ENCODE measurements at places on chromosomes 16 and 17.
A peak's percentile ranks its signal among the peaks of the same experiment; 100 is the strongest.

DNA sequence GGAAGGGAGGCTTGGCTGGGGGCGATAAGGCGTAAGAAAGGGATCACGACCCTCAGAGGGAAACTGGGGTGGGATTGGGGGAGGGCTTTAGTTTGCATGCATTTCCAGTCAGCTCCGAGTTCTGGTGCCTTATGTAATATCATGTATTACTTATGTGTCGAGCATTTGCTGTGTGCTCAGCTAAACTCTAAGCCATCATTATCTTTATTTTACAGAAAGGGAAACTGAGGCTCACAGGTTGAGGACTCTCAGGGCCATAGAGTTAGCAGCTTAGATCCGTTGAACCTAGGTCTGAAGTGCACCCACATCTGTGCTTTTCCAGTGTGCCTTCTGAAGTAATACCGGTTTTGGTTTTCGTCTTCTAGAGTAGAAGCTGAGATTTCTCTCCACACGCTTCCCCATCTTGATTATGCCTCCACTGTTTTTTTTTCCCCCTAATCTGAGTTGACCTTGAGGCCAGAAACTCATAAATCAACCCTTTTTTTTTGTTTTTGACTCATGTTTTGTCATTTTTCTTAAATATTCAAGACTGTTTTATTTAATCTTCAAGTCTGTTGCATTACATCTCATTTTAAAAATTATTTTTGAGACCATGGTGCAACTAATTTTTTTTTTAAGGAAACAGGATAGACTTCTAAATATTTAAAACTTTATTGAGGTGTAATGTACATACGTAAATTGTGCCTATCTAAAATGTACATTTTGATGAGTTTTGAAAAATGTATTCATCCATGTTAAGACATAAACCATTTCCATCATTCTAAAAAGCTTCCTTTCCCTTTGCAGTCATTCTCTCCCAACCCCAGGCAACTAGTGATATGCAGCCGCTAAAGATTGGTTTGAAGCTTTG is 741 bp downstream of the CYB5B start:
- peak overlapping the region; percentile 85 for H3K27ac ChIP-seq
- no peak for DNase-seq
- H3K4me3 ChIP-seq: peak overlapping the region; percentile 77
- H3K4me1 ChIP-seq: no peaks in the 10 kb centered on the region
- H3K27me3 ChIP-seq: no peaks in the 10 kb centered on the region
- H3K36me3 ChIP-seq: no peaks in the 10 kb centered on the region

GRCh38 chr17:17381446-17382064 is 78.4 kb downstream of the NT5M start:
- no peak overlapping the region for H3K4me3 ChIP-seq
- H3K36me3 ChIP-seq: no peaks in the 10 kb centered on the region
- H3K27ac ChIP-seq: no peak overlapping the region

- H3K4me3 ChIP-seq: no peak overlapping the region
- no peak overlapping the region for H3K27ac ChIP-seq
- no peaks in the 10 kb centered on the region for H3K27me3 ChIP-seq
- peak; percentile 58 for DNase-seq
- no peaks in the 10 kb centered on the region for H3K4me1 ChIP-seq
Measured at GRCh38 chr17:64306850-64307463, 43.9 kb upstream of the TEX2 start.

DNA sequence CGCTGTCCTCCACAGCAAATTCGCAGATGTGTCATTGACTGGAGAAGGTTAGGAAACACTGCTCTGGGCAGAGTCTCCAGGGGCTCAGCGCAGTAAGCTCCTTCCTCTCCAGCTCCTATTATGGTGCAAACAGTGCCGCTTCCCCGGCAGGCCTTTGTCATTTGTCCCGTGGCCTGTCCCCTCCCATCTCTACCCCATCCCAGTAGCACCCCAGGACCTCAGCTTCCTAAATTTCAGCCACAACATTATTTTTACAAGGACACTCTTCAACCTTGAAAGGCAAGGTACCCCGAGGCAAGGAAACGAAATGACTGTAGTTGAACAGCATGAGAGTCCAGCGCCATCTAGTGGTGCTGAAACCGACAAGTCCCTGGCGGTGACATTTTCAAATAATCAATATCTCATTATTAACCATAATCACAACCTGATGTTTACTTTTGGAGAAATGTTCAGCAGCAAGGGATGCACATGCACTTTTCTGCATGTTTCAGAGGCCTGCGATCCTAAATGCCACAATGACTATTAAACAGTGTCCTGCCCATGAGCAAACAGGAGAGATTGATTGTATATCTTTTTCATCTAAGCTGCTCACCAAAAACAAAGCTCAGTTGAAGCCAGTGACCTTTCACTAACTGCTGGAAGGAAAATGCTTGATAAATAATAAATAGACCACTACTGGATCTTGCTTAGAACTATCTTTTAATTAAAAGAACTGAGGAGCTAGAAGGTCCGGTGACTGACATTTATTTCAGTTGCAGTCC is 16.5 kb downstream of the MRPS23 start:
- peak overlapping the region; percentile 42 for H3K4me3 ChIP-seq
- DNase-seq: peak; percentile 60
- H3K27me3 ChIP-seq: no peaks in the 10 kb centered on the region
- H3K27ac ChIP-seq: peak overlapping the region; percentile 40
- H3K36me3 ChIP-seq: no peaks in the 10 kb centered on the region

GRCh38 chr17:69551212-69552010 is 136.9 kb downstream of the MAP2K6 start:
- H3K4me1 ChIP-seq: no peaks in the 10 kb centered on the region
- H3K27ac ChIP-seq: no peak overlapping the region
- no peak overlapping the region for H3K4me3 ChIP-seq
- no peak for DNase-seq
- no peaks in the 10 kb centered on the region for H3K36me3 ChIP-seq

DNA sequence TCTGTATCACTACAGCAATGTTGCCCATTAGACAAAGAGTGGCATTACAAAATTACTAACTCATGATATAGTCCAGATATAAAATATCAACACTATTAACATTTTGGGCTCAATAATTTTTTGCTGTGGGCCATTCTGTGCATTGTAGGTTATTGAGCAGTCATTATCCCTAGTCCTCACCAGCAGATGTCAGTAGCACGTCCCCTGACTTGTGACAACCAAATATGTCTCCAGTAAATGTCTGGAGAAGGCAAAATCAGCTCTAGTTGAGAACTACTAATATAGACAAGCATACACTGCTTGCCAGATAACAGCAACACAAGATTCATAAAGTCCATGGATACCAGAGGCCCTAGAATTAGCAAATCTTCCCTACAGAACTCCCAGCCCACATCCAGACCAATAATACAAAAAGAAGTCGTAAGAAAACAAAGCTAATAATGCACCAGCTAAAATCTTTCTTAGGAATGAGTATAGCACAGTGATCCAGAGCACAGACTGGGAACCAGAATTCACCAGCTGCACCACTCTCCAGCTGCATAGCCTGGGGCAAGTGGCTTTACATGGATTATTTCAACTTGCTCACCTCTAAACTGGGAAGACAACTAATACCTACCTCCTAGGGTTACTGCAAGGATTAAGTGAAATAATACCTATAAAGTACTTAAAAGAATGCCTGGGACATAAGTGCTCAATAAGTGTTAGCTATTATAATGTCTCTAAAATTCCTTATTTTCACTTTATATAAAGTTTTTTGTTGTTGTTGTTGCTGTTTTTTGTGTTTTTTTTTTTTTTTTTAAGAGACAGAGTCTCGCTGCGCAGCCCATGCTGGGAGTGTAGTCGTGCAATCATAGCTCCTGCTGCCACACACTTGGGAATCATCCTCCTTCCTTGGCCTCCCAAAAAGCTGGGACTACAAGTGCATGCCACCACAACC is 23.7 kb downstream of the HELZ start:
- H3K36me3 ChIP-seq: no peaks in the 10 kb centered on the region
- H3K27ac ChIP-seq: no peak overlapping the region
- H3K4me3 ChIP-seq: no peak overlapping the region
- DNase-seq: no peak
- no peaks in the 10 kb centered on the region for H3K4me1 ChIP-seq
- no peaks in the 10 kb centered on the region for H3K27me3 ChIP-seq

- H3K4me3 ChIP-seq: no peak overlapping the region
- H3K27ac ChIP-seq: peak overlapping the region; percentile 94
- no peaks in the 10 kb centered on the region for H3K36me3 ChIP-seq
- H3K4me1 ChIP-seq: no peaks in the 10 kb centered on the region
- DNase-seq: no peak
Measured at GRCh38 chr16:30903596-30903995, 7.2 kb downstream of the CTF1 start.

- no peak for DNase-seq
- H3K36me3 ChIP-seq: no peaks in the 10 kb centered on the region
- H3K27ac ChIP-seq: no peak overlapping the region
- no peaks in the 10 kb centered on the region for H3K27me3 ChIP-seq
- H3K4me1 ChIP-seq: no peaks in the 10 kb centered on the region
Measured at GRCh38 chr17:43463241-43463640, 20.5 kb upstream of the DHX8 start.

DNA sequence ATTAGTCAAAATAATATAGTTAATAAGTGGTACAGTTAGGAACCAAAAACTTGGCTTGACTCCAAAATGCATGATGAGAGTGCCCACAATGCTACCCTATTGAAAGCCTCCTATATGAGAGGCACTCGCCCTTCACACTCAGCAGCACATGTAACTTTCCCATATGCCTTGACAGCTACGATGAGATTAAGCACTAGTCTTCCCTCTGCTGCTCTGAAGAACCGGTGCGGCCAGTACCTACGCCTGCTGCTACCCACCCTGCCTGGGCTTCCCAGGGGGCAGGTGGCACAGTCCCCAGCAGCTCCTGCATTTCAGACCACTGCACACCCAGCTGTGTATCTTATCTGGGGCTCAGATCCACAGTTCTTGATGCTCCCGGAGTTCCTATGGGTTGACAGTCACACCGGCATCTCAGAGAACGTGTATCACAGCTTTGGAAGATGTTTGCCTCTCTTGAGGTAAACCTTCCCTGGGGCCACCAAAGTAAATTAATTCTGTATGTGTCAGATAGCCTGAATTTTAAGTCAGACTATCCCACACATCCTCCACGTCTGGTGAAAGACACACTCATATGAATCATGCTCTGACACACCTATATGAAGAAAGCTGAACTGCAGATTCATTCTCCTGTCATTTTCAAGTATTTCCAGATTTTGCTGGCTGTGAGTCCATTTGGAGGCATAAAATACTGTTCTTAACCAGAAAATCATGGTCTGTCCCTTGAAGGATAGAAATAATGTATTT is 77.8 kb downstream of the MYH10 start:
- no peaks in the 10 kb centered on the region for H3K4me1 ChIP-seq
- no peaks in the 10 kb centered on the region for H3K36me3 ChIP-seq
- no peak overlapping the region for H3K4me3 ChIP-seq
- no peaks in the 10 kb centered on the region for H3K27me3 ChIP-seq
- no peak for DNase-seq

GRCh38 chr17:82399041-82399441 is 19.1 kb upstream of the HEXD start:
- no peaks in the 10 kb centered on the region for H3K27me3 ChIP-seq
- no peaks in the 10 kb centered on the region for H3K4me1 ChIP-seq
- peak; percentile 58 for DNase-seq
- H3K27ac ChIP-seq: peak overlapping the region; percentile 13

DNA sequence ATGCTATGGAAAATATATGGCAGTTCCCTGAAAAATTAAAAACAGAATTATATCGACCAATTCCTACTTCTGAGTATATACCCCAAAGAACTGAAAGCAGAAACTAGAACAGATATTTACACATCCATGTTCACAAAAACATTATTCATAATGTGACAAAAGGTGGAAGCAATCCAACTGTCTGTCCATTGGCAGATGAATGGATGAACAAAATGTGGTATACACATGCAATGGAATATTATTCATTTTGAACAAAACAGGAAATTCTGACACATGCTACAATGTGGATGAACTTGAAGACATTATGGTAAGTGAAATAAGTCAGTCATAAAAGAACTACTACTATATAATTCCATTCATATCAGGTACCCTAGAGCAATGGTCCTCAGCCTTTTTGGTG is 263.5 kb upstream of the AXIN2 start:
- H3K27me3 ChIP-seq: no peaks in the 10 kb centered on the region
- H3K4me1 ChIP-seq: no peaks in the 10 kb centered on the region
- H3K4me3 ChIP-seq: no peak overlapping the region
- no peak overlapping the region for H3K27ac ChIP-seq
- no peak for DNase-seq

DNA sequence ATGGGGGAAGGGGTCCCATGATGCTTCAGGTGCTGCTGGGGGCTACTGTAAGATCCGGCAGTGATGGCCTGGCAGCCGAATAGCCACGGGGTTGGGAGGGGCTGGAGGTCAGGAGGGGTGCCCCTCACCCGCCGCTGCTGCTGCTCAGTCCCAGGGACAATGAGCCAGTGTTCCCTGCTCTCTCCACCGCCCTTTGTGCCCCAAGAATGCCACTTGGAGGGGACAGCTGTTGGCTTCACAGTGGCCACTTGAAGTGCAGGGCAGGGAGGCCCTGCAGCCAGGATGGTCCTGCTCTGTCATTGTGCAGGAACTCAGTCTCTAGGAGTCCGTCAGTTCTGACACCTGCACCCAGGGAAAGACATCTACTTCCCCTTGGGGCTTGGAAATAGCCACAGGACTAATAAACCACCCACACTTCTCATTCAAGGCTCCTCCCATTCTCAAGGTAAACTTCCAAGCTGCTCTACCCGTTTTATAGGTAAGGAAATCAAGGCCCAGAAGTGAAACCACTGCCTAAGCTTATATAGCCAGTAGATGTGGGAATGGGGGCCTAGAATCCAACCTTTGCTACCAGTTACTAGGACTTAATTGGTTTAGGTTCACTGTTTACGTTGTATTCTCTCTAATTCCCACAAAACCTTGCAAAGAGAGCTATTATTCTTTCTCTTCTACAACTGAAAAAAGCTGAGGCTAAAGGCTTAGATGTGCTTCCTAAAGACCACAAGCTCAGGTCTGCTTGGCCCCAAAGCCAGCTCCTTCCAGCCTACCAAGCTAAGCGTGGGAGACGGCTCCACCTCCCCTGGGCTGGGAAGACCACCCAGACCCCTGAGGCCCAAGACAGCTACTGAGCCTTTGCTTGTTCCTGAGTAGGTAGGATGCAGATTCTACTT is 6.2 kb upstream of the CPSF4L start:
- H3K27me3 ChIP-seq: no peaks in the 10 kb centered on the region
- H3K27ac ChIP-seq: no peak overlapping the region
- DNase-seq: no peak
- H3K4me3 ChIP-seq: no peak overlapping the region

DNA sequence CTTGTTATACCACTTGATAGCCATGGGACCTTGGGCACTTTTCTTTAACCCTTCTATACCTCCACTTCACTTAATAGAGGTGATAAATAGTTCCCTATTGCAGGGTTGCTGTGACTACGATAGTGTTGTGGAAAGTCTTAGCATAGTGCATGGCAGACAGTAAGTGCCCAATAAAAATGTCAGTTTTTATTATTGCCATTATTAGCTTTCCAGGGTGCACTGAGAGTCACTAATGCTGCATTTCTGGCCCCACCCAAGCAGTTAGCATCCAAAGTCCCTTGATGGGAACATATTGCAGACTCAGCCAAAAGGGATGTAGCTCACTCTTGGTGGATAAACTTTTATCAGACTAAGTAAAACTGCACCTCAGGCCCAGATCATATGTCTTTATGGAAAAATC is 41.5 kb upstream of the TEKT3 start:
- no peaks in the 10 kb centered on the region for H3K36me3 ChIP-seq
- H3K4me3 ChIP-seq: no peak overlapping the region
- H3K27ac ChIP-seq: no peak overlapping the region
- no peaks in the 10 kb centered on the region for H3K27me3 ChIP-seq
- DNase-seq: no peak
- H3K4me1 ChIP-seq: no peaks in the 10 kb centered on the region

- H3K27ac ChIP-seq: no peak overlapping the region
- H3K27me3 ChIP-seq: peaks cover 33% of the 10 kb centered on the region
- no peak overlapping the region for H3K4me3 ChIP-seq
- no peak for DNase-seq
Measured at GRCh38 chr16:67649494-67649931, 4.6 kb downstream of the CARMIL2 start.
